ENCODE measurements at places on chromosomes 5 and 9.

DNA sequence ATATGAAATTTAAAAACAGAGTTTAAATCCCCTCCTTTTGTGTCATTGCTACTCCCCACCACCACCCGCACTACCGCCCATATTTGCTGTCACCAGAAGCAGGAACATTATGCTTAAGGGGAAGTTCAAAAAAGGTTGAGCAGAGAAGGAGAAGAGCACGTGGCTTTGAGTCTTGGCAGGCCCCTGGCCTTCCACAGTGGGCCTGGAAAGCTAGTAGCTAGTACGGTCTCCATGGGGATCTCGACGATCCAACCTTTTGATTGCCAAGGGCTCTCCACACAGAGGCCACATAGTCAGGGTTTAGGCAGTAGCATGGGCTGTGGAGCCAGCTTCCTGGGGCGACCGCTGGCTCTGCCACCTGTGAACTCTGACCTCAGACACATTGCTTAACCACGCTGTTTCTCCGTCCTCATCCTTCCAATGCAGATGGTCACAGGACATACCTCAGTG is 90.1 kb downstream of the GOLPH3 start:
- no peak for DNase-seq

DNA sequence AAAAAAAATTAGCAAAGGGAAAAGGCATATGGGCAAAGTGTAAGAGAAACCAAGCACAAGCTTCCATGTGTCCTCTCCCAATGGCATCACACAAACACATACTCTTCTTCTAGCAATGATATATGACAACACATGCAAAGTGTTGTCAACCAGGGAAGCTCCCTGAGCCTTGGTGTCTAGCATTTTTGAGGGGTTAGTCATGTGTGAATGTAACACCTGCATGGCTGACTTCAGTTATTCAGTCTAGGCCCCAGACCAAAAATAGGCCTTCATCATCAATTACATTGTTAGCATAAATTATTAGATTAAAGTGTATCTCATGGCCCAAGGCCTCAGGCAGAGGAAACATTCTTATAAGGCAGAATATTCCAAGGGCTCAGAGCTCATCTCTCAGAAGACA is 450.0 kb downstream of the TLE1 start:
- no peak for DNase-seq

- no peak for DNase-seq
Measured at GRCh38 chr5:157323107-157323706, 57.3 kb downstream of the CYFIP2 start.

GRCh38 chr9:124054582-124055227 is 43.1 kb downstream of the LHX2 start:
- no peak for DNase-seq

DNA sequence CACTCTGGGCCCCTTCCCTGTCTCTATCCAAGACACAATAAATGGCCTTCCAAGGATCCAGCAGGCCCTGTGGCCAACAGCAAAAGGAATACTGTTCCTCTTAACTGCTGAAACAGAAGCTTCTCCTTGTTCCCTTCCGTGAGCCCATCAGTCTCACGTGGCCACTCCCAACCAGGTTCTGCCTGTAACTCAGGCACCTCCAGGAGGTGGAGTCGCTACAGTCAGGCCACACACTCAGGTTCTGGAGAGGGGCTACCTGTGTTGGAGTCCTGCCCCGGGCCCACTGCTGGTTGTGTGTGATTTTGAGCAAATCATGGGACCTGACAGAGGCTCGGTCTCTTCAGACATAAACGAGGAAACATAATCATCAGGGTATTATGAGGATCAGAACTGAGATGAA is 10.3 kb downstream of the FAT2 start:
- DNase-seq, result no peak

DNA sequence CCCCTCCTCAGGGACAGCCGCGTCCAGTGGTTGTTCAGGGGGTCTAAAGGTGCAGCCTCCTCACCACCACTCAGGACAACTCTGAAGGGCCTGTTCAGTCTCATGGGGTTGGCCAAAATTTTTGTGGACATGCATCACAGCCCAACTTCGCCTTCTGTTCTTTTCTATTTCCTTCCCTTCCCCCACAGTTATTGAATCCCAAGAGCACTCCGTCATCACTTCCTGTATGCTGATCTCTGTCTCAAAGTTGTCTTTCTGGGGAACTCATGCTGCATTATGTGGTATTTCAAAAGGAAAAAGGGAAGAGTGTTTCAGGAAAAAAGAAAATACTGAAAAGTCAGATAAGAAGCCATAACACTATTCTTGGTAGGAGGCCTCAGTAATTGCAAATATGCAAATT is 355.4 kb downstream of the CAAP1 start:
- DNase-seq, result no peak

DNA sequence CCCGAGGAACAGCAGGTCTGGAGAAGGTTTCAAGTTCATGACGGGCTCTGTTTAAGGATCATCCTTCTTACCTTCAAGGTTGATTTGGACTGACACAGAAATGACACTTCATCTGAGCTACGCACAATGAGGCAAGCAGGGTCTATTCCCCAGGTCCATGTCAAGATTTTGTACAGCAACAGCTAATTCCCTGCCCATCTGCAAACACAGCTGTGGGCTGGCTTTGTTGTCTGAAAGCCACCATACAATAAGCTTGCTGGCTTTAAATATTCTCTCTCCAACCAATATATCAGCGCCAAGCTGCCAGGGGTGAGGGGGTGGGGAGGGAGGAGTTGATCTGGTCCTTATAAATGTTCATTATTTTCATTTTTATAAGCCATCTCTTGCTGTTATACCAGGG is 92.0 kb downstream of the OTULIN start:
- DNase-seq, result no peak

DNA sequence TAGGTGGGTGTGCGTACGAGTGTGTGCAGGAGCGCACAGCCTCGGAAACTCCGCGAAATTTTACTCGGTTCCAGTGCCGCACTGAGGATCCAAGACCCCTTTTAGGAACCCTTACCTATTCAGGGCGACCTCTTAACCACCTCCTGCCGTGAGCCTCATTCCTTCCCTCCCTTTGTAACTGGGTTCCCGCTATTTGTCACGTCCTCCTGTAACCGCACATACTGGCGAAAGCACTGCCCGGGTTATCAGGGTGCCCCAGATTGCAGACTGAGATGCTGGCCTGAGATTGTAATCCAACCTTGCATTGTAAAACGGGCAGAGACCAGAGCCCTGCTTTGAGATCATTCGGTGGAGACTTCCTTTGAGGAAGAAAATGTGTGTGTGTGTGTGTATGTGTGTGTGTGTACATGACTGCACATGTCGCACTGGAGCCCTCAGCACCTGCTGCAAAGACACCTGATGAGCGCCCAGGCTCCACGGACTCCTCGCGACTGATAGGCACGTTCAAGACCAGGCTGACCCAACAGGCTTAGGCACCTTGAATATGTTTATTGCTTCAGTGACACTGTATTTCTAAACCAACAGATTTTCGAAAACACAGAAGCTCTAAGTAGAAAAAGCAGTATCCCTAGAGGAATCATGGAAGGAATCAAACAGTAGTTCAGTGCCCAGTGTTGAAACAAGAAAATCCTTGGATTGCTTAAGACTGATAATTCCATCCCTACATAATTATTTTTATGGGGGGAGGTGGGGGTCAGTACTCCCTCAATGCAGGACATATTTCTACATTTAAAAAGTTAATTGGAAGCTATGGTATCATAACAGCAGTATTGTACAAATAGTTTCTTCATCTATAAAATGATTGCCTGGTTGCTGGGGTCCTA is 86.5 kb upstream of the TNFAIP8 start:
- DNase-seq, result no peak

DNA sequence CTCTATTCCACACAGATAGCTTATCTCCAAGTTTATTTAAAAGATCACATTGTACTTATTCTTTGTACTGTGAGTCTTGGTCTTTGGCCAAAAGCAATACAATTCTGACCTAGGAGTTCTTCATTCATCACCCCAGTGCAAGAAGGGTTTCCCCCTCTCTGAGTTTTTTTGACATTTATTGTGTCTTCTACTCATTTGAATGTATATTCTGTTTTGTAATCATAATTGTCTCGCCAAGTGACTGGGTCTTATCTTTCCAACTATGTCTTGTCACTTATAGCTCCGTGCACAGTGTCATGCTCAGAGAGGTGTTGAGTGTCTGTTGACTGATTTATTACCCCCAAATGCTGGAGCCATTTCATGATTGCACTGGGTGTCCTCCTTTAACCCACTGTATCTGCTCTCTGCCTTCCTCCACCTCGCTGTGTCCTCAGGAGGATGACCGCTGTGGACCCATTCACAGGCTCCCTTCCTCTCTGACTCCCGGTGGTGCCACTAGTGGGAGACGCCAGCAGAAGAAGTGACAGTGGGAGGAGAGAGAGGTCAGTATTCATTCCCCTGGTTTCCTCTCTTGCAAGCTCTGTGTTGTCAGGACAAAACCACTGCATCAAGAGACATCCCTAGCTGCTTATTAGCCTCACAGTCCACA is 11.2 kb upstream of the TRIO start:
- DNase-seq, result no peak

DNA sequence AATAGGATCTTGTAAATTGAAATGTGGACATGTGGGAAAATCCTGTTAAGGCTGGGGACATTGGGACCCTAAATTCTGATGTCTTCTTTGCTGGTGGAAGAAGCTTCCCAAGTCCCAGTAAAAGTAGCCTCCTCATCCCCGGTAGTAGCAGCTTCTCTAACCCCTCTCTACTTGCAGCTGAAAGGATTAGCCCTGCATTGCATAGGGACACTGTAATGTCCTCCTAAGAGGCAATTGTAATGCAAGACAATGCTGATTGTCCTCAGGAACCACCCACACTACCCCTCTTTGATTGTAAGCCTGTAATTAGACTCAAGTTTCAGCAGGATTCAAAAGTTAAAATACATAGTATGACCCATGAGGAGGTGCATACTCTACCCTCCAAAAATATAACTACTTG is 1938.4 kb upstream of the C9orf72 start:
- DNase-seq, result no peak

- DNase-seq, result no peak
Measured at GRCh38 chr5:34034534-34035327, 8.3 kb downstream of the C1QTNF3 start.

GRCh38 chr5:124289130-124289529 is 457.3 kb downstream of the ZNF608 start:
- DNase-seq, result no peak

DNA sequence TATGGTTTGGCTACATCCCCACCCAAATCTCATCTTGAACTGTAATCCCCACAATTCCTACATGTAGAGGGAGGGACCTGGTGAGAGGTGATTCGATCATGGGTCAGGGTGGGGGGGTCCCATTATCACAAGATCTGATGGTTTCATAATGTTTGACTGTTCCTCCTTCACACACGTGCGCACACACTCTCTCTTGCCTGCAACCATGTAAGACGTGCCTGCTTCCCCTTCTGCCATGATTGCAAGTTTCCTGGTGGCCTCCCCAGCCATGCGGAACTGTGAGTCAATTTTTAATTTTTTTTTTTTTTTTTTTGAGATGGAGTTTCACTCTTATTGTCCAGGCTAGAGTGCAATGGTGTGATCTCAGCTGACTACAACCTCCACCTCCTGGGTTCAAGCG is 27.0 kb downstream of the FAM169A start:
- DNase-seq, result no peak

GRCh38 chr9:118457171-118458000 is 753.2 kb downstream of the TLR4 start:
- DNase-seq, result no peak

DNA sequence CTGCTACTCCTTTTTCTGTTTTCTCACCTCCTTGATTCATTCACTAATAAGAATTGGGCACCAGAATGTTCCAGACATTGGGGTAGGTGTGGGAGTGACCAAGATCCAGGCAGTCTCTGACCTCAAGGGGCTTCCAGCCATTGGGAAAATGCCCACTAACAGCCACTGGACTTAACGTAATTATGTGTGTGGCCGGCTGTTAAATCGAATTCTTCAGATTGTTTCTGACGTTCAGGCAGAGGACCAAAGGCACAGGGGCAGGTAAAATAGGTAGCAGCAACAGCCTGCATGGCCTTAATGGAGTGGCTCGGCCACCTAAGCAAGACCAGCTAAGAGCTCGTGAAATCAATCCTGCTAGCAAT is 48.4 kb upstream of the CKMT2 start:
- DNase-seq, result no peak

GRCh38 chr5:133738271-133738670 is 125.9 kb upstream of the FSTL4 start:
- DNase-seq, result no peak

DNA sequence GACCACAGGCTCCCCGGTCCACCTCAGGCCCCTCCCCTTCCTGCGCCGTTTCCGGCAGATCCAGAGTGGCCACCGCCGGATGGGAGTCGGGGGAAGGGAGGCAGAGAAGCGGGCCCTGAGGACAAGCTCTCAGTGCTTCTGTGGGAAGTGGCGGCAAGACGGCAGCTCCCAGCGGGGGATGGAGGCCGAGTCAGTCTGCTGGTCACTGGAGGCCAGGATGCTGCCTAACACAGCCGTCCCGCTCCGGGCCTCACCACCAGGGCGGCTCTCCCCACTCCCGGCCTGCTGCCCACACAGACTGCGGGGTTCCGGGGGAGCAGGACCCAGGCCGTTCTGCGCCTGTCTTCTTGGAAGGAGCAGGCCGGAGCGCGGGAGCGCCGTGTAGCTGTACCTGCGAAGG is 31.4 kb downstream of the FXN start:
- no peak for DNase-seq

GRCh38 chr5:180281706-180282105 is 10.2 kb downstream of the MAPK9 start:
- no peak for DNase-seq

- DNase-seq, result no peak
Measured at GRCh38 chr9:94899464-94900221, 173.1 kb downstream of the AOPEP start.

DNA sequence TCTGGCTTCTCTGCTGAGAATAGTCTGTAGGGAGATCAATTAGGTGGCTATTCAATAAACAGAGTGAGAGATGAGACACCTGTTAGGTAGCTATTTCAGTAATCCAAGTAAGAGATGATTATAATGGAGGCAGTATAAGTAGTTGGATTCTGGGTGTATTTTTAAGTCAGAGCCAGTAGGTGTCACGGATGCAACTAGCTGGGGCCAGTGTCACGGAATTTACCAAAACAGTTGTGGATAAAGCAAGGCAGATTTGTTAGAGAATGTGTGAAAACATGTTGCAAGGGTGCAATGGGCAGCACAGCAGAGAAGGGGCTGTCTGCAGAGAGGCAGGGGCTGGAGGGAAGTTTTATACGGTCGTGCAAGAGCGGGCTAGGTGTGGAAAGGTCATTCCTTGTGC is 114.9 kb downstream of the RASGRF2 start:
- DNase-seq, result no peak

- DNase-seq, result no peak
Measured at GRCh38 chr5:58121391-58121790, 338.5 kb downstream of the PLK2 start.

DNA sequence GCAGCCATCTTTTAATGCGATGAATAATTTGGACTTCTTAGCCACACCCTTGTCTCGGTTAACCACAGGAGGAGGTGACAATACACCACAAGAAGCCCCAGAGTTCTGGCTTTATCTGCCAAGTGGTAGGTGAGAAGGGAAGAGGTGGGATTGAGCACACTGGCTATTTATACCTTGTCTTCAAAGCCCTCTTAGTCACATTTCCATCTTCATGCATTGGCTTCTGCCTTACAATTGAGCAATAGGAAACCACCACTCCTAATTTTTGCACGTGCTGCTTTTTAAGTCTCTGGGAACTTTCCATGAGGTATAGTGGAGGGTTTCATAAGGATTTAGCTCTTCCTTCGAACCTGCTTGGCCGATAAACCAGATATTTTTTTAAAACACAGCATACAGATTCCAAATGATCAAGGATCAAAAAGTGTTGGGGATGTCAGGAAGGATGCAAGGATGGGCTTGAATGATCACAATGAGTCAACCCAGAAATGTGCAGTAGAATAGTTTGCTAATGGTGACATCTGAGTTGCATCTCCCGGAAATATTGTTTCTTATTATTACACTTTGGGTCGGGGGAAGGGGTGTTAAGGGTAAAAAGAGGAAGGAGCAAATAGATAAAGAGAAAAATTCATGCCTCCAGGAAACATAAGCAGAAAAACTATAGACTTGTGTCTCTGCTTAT is 25.5 kb downstream of the PLAC8L1 start:
- no peak for DNase-seq

Data from retina (tissue), 1 donor.